Heart right ventricle (tissue), 16 donors: ENCODE measurements at places on chromosomes 2 and 18. TPM values are rescaled to one million over a fixed set of nuclear protein-coding genes. Genes with fewer than 3 reads are reported as not detected.

ABCG5 gene
- not detected for polyA plus RNA-seq

TMEM247 gene
- polyA plus RNA-seq, result not detected

CCDC68 gene
- 3.9 TPM for polyA plus RNA-seq

GKN1 gene
- 0.19 TPM for polyA plus RNA-seq

POTEC gene
- not detected for polyA plus RNA-seq

CDH2 gene
- 101 TPM for polyA plus RNA-seq

B3GNT7 gene
- 0.72 TPM for polyA plus RNA-seq

COLEC11 gene
- 26.7 TPM for polyA plus RNA-seq

CPLX4 gene
- polyA plus RNA-seq, result not detected

LRATD1 gene
- 1.1 TPM for polyA plus RNA-seq

LMAN2L gene
- 31.4 TPM for polyA plus RNA-seq

TACR1 gene
- 0.15 TPM for polyA plus RNA-seq

KCNK3 gene
- polyA plus RNA-seq, result 1.2 TPM

SLC4A5 gene
- polyA plus RNA-seq, result 0.43 TPM

ACVR1 gene
- polyA plus RNA-seq, result 13.1 TPM

TXNDC2 gene
- not detected for polyA plus RNA-seq

NPHP1 gene
- polyA plus RNA-seq, result 4.4 TPM

DNAJC5G gene
- 0.19 TPM for polyA plus RNA-seq

MALL gene
- polyA plus RNA-seq, result 15.0 TPM

AKAIN1 gene
- not detected for polyA plus RNA-seq

IWS1 gene
- 51.6 TPM for polyA plus RNA-seq

MC4R gene
- not detected for polyA plus RNA-seq

CRYGC gene
- not detected for polyA plus RNA-seq

RAB17 gene
- 7.6 TPM for polyA plus RNA-seq
